ENCODE measurements at places on chromosomes 7 and 10. TPM values are rescaled to one million over a fixed set of nuclear protein-coding genes. Genes with fewer than 3 reads are reported as not detected.

The MEIG1 gene
- not detected for total RNA-seq

The SFRP4 gene
- total RNA-seq = 3.0 TPM

The STK32C gene
- 6.6 TPM for total RNA-seq

The CACNB2 gene
- total RNA-seq = 23.7 TPM

The BEND7 gene
- 16.2 TPM for total RNA-seq

The FAM25A gene
- total RNA-seq = not detected

The GPR26 gene
- total RNA-seq = not detected

The TMEM236 gene
- total RNA-seq = 0.94 TPM

DNA sequence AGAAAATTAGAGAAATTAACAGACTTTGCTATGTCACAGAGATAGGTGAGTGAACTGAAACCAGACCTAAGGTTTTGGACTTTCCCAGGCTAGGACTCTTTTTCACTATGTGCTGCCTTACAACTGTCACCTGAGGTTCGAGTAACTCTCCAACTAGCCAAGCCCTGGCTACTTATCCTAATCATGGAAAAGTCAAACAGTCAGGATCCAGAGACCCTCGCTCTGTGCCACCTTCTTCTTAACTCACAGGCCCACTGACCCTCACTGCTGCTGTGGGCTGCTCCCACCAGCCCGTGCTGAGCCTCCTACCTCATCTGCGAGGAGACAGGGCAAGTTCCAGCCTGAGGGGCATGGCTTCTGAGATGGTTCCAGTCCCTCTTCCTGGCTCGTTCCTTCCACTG lies 211.4 kb upstream of the KLF14 start:
- DNase-seq = no peak

- DNase-seq = no peak
These were observed 76.4 kb upstream of the CDC14C start for GRCh38 chr7:48847917-48848316.

- no peak for DNase-seq
These were observed 61.3 kb upstream of the TNRC18 start for GRCh38 chr7:5484921-5485320.

DNA sequence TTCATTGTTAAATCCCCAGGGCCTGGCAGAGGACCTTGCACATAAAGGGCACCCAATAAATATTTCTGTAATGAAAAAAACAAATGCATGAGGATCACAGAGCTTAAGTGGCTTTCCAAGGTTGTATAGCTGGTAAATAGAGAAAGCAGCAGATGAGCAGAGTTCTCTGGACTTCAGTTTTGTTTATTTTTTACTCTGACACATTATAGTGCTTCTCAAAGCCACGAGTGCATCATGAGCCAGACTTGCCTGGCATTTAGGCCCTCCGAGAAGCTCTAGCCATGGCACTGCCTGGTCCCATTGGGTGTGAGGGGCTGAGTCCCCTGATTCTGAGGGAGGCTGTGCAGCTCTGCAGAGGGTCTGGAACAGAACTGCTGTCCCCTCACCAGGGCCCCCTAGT lies 87.2 kb upstream of the ZNF32 start:
- no peak for DNase-seq

GRCh38 chr7:130409067-130409711 lies 28.9 kb downstream of the CPA1 start:
- DNase-seq = no peak

DNA sequence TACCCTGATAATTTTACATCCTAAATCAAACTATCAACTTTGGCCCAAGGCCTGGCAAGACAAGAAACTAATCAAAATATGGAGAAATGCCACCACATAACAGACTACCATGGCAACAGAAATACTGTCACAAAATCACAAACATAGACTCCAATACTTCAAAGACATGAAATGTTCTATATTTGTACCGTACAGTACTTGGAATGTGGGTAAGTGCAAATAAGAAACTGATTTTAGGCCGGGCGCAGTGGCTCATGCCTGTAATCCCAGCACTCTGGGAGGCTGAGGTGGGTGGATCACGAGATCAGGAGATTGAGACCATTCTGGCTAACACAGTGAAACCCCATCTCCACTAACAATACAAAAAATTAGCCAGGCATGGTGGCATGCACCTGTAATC lies 9.2 kb downstream of the TNPO3 start:
- no peak for DNase-seq

DNA sequence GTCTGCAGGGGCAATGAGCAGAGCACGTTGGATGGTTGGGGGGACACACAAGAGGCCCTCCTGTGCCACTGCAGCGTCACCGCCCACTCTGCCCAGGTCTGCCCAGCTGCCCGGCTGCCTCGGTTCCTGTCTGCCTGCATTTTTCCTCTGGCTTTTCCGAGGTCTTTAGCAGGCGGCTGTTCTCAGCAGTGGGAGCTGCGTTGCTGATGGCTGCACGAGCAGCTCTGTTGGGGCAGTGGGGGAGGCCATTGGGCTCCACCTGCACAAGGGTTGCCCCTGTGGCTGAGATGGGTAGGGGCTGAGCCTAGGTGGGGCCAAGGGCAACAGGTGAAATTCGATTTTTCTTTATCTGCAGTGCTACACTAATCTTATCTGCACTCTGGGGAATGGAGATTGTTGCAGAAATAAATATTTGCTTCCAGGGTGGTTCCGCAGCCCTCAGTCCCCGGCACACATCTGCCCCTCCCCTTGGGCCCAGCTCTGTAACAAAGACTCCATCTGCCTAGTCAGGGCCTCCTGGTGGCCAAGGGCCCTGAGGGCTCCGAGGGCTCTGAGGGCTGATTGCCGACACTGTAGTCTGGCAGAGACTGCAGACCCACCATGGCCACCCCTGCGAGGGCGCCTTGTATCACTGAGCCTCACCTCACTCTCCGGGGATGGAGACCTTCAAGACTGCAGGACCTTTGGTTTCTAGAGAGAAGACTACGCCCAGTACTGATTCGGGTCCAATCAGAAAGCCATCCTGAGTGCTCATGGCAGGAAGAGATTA lies 141.7 kb upstream of the SHH start:
- no peak for DNase-seq

- no peak for DNase-seq
These were observed 158.0 kb downstream of the HGF start for GRCh38 chr7:81611805-81612204.

- DNase-seq = no peak
These were observed 52.8 kb upstream of the SVIL start for GRCh38 chr10:29687421-29688164.

DNA sequence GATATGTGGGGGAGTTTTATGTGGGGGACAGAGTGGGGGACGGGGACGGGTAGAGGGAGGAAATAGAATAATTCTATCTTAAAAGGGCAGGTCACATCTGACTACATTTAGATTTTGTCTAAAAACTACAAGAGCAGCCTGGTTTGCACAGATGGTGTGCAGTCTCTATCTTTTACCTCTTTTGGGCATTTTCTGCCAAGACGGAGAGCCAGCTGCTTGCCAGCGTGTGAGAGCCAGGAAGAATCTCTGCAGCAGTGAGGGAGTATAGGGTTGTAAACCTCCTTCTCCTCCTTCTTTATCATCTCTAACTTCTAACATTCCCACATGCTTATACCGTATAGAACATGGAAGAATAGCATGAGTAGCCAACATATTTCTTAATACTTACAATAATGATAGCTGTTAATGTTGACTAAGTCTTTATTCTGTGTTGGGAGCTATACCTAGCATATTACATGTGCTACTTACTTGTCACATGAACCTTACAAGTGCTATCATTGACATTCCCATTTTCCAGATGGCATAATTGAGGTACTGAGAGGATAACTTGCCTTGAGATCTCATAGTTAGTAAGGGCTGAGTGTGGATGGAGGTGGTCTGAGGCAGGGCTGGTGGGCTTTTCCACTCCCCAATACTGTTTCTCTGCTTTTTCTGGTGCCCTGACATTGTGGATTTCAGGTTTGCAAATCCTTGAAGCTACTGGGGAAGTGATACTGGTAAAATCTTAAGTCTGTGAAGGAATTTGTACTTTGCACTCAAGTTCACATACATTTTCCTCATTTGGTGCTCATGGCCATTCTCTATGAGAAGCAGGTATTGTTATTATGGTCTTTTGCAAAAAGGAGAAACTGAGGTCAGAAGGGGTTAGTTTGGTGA lies 1.1 kb downstream of the ENTPD1 start:
- DNase-seq = no peak

All from left cardiac atrium (tissue), 4 donors.